ENCODE measurements at places on chromosomes 12 and 14.

DNA sequence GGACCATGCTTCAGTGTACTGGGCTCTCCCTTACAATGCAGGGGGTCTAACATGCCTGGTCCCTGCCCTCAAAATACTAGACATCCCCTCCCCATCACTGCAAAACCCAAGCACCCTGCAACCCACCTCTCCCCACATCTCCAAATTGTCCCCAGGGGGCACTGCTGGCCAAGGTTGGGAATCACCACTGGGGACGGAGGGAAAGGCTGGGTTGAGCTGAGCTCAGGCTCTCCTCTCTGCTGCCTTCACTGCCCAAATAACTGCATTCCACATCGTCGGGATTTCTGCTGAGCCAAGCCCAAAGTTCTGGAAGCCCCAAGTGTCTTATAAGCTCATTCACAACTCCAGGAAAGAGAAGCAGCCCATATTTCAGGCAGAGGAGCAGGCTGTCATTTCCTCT, 69.6 kb downstream of the NT5DC3 start:
- DNase-seq: no peak

DNA sequence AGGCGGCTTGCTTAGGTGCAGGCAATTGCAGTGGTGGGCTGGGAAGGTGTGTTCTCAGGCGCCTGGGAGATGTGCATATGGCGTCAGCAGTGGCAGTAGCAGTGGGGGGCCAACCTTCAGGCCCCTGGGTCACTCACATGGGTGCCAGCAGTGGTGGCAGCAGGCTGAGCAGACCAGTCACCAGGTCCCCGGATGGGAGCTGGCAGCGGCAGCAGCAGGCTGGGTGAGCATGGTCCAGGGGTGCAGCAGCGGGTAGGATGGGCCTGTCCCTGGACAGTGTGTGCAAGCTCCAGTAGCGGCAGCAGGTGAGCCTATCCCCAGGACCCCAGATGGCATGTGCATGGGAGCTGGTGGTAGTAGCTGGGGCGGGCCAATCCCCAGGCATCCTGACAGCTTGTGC, 108.5 kb upstream of the TMEM260 start:
- DNase-seq: no peak

- DNase-seq: no peak
These were observed 212.6 kb downstream of the SLC16A7 start for GRCh38 chr12:59808317-59808910.

DNA sequence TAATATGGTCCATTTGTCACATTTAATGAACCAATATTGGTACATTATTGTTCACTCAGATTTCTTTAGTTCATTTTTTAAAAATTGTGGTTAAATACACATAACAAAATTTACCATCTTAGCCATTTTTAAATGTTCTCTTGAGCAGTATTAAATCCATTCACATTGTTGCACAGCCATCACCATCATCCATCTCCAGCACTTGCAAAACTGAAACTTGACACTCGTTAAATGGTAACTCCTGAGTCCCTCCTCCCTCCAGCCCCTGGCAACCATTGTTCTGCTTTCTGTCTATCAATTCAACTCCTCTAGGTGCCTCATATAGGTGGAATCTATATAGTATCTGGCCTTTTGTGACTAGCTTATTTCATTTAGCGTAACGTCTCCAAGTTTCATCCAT, 86.4 kb downstream of the ACACB start:
- DNase-seq: peak; percentile 11

- DNase-seq: no peak
These were observed 259.9 kb downstream of the CEP128 start for GRCh38 chr14:80681651-80682050.

- DNase-seq: no peak
These were observed 9.7 kb upstream of the MDM1 start for GRCh38 chr12:68341822-68342221.

GRCh38 chr12:88237954-88238353, 95.8 kb downstream of the TMTC3 start:
- no peak for DNase-seq

- no peak for DNase-seq
These were observed 237.6 kb upstream of the SFSWAP start for GRCh38 chr12:131473261-131473660.

GRCh38 chr12:1716911-1717310, 26.0 kb downstream of the ADIPOR2 start:
- DNase-seq: no peak

- no peak for DNase-seq
These were observed 527 bp downstream of the CAMKK2 start for GRCh38 chr12:121295746-121296617.

DNA sequence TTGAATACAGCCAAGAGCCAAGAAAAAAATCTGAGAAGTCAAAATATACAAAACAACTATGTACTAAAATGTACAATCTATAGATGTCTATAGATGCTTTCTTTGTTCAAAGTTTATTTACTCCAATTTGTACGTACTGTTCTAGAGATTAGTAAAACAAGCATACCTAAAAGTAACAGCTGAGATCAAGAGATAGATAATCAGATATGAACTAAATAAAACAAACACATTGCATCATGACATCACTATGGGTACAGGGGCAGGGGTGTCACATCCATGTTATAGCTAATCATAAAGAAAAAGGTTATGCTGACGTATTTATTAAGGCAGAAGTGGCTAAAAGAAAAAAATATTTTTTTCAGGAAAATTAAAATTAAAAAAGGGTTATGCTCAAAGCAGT, 72.0 kb upstream of the BBS10 start:
- no peak for DNase-seq

DNA sequence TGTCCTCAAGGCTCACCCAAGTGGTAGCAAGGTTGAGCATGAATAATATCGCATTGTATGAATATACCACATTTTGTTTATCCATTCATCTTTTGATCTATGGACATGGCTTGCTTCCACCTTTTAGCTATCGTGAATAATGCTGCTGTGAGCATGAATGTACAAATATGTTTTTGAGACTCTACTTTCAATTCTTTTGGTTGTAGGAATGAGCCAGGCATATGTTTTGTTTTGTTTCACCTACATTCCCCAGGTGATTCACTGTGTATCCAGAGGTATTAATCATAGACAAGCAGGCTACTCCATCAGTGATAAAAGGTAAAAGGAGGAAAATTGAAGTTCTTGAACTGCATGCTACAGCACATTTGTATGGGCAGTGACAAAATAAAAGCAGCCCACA, 35.8 kb downstream of the CDKL1 start:
- DNase-seq: no peak

- no peak for DNase-seq
These were observed 5.4 kb downstream of the MAGOHB start for GRCh38 chr12:10607885-10608458.

DNA sequence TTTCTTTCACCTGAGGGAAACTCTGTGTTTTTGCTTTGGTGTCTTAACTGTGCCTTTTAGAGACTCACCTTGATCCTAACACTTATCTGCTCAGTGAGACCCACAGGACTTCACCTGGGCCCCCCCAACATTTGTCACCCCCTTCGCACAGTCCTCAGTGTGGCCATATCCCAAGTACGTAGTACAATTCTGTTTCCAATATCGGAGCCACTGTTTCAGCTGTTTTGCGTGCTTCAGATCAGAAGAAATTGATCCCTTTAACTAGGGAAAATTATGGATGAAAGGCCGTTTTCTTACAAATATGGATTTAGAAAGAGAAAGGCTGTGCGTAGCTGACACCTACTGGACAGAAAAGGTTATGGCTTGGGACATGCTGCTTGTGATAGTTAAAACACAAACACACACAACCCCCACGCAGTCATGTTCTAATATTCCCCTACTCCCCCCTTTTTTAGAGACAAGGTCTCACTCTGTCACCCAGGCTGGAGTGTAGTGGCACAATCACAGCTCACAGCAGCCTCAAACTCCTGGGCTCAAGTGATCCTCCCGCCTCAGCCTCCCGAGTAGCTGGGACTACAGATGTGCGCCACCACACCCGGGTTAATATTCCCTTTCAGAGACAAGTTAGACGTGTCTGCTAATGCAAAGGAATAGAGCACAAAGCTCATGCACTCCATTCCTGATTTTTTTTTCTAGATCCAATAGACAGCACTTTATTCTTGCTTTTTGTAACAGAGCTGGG, 3.6 kb upstream of the SLC7A8 start:
- no peak for DNase-seq

GRCh38 chr14:51463461-51463860, 188.2 kb upstream of the FRMD6 start:
- no peak for DNase-seq

DNA sequence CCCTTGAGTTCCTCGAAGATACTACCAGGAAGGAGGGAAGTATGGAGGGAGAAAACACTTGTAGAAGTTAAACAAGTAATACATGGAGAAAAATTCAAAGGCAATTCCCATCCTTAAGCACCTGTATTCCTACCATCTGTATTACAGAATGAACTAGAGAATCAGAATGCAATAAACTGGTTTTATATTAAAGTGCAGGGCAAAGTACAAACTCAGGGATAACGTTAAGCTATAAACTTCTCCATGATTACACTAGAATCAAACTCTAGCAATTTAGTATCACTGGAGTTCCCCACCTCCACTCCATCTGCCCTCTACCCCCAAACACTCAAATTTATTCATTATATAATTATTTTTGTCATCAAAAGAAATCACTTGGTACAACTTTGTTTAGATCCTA, 13.1 kb downstream of the PAWR start:
- DNase-seq: no peak

DNA sequence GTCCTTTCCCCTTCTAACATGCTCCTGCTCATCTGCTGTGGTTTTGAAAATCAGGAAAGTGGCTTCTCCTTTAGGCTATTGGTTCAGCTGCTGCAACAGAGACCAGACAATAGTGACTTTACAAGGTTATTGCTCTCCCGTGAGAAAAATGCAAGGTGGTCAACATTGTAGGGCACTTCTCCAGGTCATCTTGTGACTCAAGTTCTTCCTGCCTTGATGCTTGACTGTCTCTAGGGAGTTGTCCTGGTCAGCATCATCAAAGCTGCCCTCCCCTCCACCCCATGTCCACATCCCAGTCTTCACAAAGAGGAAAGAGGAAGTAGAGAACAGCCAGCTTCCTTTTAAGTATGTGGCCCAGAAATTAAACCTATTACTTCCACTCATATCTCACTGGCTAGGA, 3.9 kb upstream of the TMEM63C start:
- DNase-seq: no peak

DNA sequence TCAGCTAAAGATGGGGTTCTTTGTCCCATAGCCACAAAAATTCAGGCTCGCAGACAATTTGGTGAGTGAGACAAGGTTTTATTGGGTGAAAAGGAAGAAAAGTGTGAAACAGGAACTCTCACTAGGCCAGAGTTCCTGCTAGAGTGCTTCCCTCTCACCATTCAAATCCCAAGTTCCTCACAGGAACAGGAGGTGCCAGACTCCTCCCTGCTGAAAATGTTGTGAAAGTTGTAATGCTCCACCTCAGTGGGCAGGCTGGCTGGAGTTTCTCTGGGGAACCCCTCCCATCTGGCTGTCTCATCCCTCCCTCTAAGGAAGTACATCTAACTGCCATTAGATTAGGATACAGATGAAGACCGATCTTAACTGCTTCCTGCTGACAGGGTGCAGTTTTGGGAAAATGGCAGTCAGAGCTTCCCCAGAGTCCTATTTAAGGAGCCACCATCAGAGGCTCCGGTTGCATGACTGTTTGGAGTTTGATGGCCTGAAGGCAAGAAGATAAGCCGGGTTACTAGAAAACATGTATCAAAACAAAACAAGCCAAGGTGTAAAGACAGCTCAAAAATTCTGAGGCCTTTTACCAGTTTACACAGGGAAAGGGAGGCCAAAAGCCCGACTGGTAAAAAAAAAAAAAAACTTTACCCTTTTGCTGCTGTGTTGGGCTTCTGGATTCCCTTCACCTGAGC, 127.6 kb downstream of the FSCB start:
- no peak for DNase-seq
